ENCODE measurements at places on chromosomes 2 and 18.

- DNase-seq, result no peak
Measured at GRCh38 chr2:112137516-112138158, 548 bp upstream of the FBLN7 start.

DNA sequence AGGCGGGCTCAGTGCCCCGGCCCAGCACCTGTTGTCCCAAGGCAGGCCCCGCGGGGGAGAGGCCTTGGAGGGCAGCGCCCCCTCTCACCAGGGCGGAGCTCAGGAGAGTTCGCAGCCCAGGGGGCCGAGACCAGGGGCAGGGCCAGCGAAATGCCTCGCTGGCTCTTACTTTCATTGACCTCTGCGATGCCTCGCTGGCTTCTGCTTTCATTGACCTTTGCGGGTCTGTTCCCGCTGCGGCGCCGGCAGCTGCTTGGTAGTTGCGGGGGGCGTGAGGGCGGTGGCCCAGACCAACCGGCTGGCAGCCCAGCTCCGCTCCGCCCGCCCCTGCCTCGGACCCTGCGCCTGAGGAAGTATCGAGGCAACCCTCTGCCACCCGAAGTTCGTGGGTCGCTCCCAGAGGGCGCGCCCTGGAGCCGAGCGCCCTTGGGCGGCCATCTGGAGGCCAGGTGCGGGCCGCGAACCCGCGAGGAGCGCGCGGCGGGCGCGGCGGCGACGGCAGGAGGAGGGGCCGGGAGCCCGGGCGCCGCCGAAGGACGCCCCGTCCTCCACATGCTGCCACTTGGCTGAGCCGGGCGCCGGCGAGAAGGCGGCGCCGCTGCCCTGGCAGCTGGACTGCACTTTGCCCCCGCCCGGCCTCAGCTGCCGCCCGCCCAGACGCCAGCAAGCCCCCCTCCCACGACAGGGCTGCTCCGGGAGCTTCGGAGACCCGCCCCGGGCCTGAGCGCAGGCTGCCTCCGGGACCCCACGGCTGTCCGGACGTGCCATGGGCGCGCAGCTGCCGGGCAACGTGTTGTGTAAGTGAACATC, 118.0 kb upstream of the MSTN start:
- no peak for DNase-seq

DNA sequence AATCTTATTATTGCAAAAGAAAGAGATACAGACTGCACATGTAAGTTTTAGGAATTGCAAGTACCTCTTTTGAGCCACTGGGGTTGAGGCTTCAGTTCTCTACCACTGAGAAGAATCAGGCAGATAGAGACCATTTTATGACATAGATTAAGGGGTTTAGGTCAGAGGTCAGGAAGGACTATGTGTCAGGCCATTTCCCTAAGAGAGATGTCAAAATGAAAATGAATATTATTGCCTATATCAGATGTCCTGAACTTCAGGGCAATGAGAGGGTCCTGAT, 113.7 kb downstream of the GATA6 start:
- DNase-seq, result no peak

- no peak for DNase-seq
Measured at GRCh38 chr2:133400411-133400810, 167.9 kb downstream of the NCKAP5 start.

- no peak for DNase-seq
Measured at GRCh38 chr2:29509878-29510277, 394.7 kb downstream of the CLIP4 start.

- DNase-seq, result no peak
Measured at GRCh38 chr18:79476918-79477571, 81.3 kb downstream of the NFATC1 start.

- DNase-seq, result no peak
Measured at GRCh38 chr2:130245976-130246375, 47.7 kb upstream of the TUBA3E start.

DNA sequence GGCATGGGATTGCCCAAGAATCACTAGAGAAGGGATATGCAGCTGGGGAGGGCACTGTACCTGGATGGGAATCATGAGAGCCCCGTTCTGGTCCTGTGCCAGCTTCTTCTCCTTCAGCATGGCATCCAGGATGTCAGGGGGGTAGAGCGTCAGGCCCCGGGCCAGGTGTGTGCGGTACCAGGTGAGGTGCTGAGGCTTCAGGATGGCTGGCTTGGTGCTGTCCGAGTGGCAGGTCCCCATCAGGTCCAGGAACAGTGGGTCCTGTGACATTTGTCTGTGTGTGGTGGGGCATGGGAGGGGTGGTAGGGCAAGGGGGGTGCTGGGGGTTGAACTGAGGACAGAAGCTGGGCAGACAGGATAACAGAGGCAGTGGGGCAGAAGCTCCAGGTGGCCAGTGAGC, 13.2 kb downstream of the CFAP65 start:
- DNase-seq, result no peak
